ENCODE measurements at places on chromosomes 1 and 21. TPM values are rescaled to one million over a fixed set of nuclear protein-coding genes. Genes with fewer than 3 reads are reported as not detected.
A peak's percentile ranks its signal among the peaks of the same experiment; 100 is the strongest.

The LCA5L gene
- total RNA-seq = not detected

The ZNF670 gene
- total RNA-seq = 2.9 TPM

The KCNJ9 gene
- not detected for total RNA-seq

The OLIG2 gene
- not detected for total RNA-seq

The MTMR11 gene
- 2.1 TPM for total RNA-seq

The NBPF4 gene
- 0.35 TPM for total RNA-seq

The MYOG gene
- total RNA-seq = not detected

The OR6P1 gene
- total RNA-seq = not detected

The CNIH3 gene
- 2.5 TPM for total RNA-seq

GRCh38 chr1:93804412-93804811, 74.6 kb downstream of the DNTTIP2 start:
- DNase-seq = no peak
- H3K27ac ChIP-seq = no peak overlapping the region
- H3K27me3 ChIP-seq = no peaks in the 10 kb centered on the region
- H3K4me1 ChIP-seq = no peaks in the 10 kb centered on the region
- H3K36me3 ChIP-seq = no peaks in the 10 kb centered on the region

- H3K27me3 ChIP-seq = no peaks in the 10 kb centered on the region
- H3K4me1 ChIP-seq = no peaks in the 10 kb centered on the region
- no peak overlapping the region for H3K4me3 ChIP-seq
- no peak overlapping the region for H3K27ac ChIP-seq
- H3K36me3 ChIP-seq = no peaks in the 10 kb centered on the region
These were observed 35.8 kb downstream of the CRYAA start for GRCh38 chr21:43204638-43205037.

DNA sequence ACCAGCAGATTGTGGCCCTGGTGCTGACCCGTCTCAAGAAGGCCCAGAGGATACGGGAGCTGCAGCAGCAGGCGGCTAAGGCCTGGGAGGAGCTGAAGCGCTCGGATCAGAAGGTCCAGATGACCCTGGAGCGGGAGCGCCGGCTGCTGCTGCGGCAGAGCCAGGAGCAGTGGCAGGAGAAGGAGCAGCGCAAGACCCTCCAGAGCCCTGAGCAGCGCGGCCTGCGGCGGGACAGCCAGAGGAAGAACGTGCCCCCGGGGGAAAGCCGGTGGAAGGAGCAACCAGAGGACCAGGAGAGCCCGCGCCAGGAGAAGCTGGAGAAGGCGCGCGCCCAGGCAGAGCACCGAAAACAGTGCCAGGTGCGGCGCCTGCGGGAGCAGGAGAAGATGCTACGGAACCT, 1.0 kb downstream of the CCDC185 start:
- no peak for DNase-seq
- no peak overlapping the region for H3K27ac ChIP-seq
- no peak overlapping the region for H3K4me3 ChIP-seq

GRCh38 chr1:84264961-84265360, 36.5 kb upstream of the SAMD13 start:
- no peaks in the 10 kb centered on the region for H3K36me3 ChIP-seq
- H3K27me3 ChIP-seq = no peaks in the 10 kb centered on the region
- H3K27ac ChIP-seq = no peak overlapping the region
- no peak for DNase-seq
- H3K4me3 ChIP-seq = no peak overlapping the region

DNA sequence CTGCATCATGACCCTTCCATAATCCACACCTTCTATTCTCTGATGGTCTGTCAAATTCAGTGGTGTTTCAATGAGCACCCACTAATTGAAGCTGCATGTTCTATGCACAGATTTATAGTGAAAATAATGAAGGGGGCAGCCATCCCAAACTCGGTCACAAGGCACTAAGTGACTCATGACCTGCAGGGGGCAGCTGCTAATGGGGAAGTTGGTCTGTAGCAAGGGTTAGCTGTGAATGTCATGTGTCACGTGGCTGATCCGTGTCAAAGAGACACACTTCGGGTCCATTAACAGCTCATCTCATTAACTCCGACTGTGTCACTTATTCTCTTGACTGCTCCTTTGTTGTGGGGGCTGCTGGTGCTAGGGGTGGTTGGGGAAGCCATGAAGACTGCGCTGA, 306.6 kb downstream of the PCP4 start:
- H3K4me3 ChIP-seq = no peak overlapping the region
- H3K27ac ChIP-seq = no peak overlapping the region
- no peaks in the 10 kb centered on the region for H3K27me3 ChIP-seq
- no peaks in the 10 kb centered on the region for H3K36me3 ChIP-seq
- H3K4me1 ChIP-seq = no peaks in the 10 kb centered on the region

DNA sequence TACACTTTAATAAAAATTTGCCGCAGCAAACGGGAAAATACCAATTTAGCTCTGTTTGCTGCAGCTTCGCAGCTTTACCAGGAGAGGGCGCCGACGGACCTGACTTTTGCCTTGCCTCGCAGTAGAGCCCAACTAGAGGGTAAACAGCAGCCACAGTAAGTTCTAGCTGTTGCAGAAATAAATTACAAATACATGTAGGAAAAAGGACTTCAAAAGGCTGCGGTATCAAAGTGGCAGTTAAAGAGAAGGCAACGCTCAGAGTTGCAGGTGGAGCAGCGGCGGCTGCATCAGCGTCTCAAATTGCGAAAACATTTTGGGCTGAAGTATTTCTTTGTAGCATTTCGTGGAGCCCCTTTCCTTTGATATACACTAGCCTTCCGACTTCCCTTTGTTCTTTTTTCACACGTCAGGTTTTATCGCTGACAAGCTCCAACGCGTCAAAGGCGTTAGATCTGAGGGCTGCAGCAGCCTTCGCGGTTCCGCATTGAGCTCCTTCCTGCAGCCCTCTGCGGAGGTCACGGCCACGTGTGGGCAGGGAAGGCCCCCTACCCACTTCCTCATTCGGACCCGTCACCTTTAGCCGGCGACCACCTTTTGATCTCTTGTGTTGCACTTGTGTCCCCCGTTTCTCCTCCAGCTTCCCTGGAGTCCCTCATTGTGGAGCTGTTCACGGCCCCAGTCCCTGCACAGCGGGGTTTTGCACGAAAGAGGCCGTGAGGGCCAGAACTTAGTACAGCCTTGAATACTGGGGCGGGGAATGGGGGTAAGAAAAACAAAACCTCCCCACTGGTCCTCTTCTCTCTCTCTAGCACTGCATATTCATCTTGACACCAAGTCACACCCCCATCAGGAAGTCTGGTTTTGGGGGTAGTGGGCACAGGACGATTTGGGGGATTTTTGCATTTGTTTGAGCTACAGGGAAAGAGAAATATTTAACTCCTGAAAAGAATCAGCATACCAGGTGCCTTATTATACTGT, 72.8 kb downstream of the S1PR1 start:
- peak overlapping the region; percentile 9 for H3K4me3 ChIP-seq
- H3K4me1 ChIP-seq = peaks cover 56% of the 10 kb centered on the region
- no peaks in the 10 kb centered on the region for H3K36me3 ChIP-seq
- H3K27ac ChIP-seq = peak overlapping the region; percentile 79
- H3K27me3 ChIP-seq = no peaks in the 10 kb centered on the region
- peak; percentile 88 for DNase-seq

Data from CD4-positive, alpha-beta memory T cell (primary cell).